ENCODE measurements at places on chromosomes 12 and 14. TPM values are rescaled to one million over a fixed set of nuclear protein-coding genes. Genes with fewer than 3 reads are reported as not detected.

Gene CELA1
- not detected for total RNA-seq

Gene RTL1
- not detected for total RNA-seq

Gene KCNH5
- total RNA-seq, result not detected

Gene ADAMTS20
- not detected for total RNA-seq

Gene SSTR1
- total RNA-seq, result 0.36 TPM

Gene MANSC4
- total RNA-seq, result 0.36 TPM

Gene ADCY4
- total RNA-seq, result 0.46 TPM

Gene ZFHX2
- total RNA-seq, result 0.15 TPM
